ENCODE measurements at places on chromosomes 1 and 21.

DNA sequence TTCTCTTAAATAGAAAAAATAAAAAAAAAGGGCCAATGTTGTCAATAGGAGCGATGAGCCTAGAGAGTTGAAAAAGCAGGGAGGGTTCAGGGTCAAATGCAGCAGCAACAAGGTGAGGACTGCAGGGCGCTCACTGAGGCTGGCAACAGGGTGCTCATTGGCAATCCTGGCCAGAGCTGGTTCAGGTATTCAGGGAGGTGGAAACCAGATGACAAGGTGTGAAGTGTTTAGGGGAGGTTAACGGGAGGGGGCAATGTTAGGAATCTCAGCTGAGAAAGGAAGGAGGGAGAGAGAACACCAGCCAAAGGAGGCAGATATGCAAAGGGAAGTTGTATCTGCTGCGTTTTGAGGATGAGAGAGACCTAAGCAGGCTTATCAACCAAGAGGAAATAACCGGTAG is 129.8 kb upstream of the DAB1 start:
- DNase-seq = no peak

GRCh38 chr1:39110882-39111281 is 84.7 kb downstream of the NDUFS5 start:
- no peak for DNase-seq

- DNase-seq = no peak
Observed at GRCh38 chr1:40981691-40982448, 2.4 kb downstream of the CTPS1 start.

DNA sequence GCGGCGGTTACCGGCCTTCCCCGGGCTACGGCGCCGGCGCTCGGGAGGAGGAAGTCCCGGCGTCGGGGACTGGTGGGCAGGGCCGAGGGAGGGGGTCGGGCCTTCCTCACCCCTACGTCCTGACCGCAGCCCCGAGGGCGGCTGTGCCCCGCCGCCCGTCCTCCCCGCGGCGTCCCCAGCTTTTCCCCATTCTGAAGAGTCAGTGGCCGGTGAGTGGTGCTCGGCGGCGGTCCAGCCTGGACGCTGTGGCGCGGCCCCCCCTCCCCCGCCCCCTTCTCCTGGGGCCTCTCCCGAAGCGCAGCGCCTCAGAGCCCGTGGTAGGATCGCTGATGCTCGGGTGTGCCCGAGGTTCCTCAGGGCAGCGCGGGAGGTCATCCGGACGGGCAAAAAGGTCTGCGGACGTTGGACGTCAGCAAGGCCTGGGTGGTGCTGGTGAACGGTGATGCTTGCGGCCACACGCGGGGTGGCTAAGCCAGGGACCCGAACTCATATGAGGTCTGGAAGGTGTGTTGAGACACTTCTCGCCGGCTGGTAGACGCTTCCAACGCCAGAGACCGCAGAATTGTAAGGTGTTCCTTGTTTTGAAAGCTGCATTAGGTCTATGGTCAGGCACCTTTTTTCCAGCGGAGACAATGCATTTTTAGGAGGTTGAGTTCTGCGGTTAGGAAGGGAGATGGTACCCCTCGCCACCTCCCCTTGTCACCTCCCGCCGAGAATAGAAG is 725 bp downstream of the SLC25A33 start:
- peak; percentile 35 for DNase-seq

- DNase-seq = no peak
Observed at GRCh38 chr1:246814890-246815289, 90.7 kb downstream of the SCCPDH start.

- no peak for DNase-seq
Observed at GRCh38 chr1:51469518-51469917, 49.5 kb downstream of the EPS15 start.

Measured in CD4-positive, alpha-beta T cell treated with Interleukin-2 at 100 ng/mL for 4 hours (primary cell).